CD4-positive, alpha-beta T cell treated with Interleukin-1 beta for 1 hour (primary cell): ENCODE measurements at places on chromosomes 11 and 22.

- no peak for DNase-seq
These were observed 11.2 kb upstream of the NCAM1 start for GRCh38 chr11:112949781-112950575.

DNA sequence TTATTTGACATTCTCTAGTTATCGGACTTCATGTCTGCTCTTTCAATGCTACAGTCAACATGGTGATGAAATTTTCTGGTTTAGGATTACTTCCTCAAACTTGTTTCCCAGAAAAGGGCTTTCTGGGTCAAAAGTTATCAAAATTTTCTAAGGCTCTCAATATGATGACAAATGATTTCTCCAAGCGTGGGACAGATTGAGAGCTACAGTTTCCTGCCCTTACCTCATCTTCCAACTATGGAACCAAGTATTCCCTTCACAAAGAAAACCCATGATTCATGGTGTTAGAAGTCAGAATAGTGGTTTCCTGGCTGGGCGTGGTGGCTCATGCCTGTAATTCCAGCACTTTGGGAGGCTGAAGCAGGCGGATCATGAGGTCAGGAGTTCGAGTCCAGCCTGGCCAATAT lies 17.8 kb downstream of the MYO18B start:
- no peak for DNase-seq

- no peak for DNase-seq
These were observed 34.7 kb downstream of the PRR14L start for GRCh38 chr22:31715147-31715778.

GRCh38 chr22:17009640-17010291 lies 1.7 kb upstream of the GAB4 start:
- DNase-seq = no peak

DNA sequence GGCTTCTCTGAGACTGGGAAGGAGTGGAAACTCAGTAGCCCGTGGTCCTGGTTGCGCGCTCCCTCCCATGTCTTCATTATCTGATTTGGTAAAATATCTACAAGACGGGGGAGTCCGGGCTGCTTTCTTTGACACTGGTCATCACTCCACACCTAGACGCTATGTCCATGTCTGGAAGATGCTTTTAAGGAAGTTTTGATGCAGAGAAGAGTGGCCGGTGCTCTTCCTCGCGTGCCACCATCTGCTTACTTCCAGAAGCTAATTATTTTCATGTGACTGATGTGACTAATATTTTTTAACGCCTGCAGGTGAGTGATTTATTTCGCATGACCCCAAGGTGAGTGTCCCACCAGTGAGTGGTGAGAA lies 339 bp upstream of the TRIM21 start:
- DNase-seq = no peak

DNA sequence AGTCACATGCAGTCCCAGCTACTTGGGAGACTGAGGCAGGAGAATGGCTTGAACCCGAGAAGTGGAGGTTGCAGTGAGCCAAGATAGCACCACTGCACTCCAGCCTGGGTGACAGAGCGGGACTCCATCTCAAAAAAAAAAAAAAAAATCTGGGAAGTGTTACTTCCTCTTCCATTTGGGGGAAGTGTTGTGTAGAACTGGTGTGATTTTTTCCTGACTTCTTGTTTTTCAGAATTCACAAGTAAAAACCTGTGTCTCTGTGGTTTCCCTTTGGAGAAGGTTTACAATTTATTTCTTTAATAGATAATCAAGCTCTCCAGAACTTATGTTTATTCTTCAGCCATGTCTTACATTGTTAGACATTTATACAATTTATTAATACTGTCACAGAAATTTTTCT lies 396.1 kb downstream of the BRD1 start:
- no peak for DNase-seq

DNA sequence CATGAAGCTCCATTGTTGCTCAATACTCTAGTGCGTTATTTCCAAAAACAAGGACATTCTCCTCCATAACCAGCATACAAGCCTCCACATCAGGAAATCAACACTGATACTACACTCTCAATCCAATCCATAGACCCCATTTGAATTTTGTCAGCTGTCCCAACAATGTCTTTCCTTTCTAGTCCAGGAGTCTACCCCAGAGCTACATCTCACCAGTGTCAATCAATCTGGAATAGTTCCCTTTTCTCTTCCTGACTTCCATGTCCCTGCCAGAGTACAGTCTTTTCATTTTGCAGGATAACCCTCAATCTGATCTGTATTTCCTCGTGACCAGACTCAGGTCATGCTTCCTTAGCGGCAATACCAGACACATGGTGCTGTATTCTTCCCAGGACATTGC lies 43.0 kb downstream of the TCF20 start:
- DNase-seq = no peak

GRCh38 chr11:115632061-115632460 lies 127.8 kb upstream of the CADM1 start:
- DNase-seq = no peak

DNA sequence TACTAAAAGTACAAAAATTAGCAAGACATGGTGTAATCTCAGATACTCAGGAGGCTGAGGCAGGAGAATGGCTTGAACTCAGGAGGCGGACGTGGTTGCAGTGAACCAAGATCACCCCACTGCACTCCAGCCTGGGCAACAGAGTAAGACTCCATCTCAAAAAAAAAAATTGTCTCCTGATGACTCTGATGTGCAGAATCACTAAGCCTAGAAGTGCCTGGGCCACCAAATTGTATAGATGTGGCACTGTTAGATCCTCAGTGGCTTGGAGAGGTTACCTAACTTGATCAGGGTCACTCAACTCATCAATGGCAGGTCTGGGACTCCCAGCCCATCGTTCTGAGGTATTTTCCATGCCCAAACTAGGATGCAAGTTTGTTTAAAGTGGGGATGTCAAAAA lies 10.6 kb downstream of the PLEKHB1 start:
- no peak for DNase-seq

- no peak for DNase-seq
These were observed 362.2 kb downstream of the CTTN start for GRCh38 chr11:70760416-70761020.
